ENCODE measurements at places on chromosomes 5 and 9.

GRCh38 chr5:125399885-125400284 lies 653.4 kb upstream of the ZNF608 start:
- DNase-seq: no peak

- DNase-seq: no peak
These were observed 447 bp downstream of the UBLCP1 start for GRCh38 chr5:159263569-159263905.

- DNase-seq: no peak
These were observed 120.0 kb upstream of the CACNA1B start for GRCh38 chr9:137757613-137758029.

GRCh38 chr5:157888814-157889532 lies 30.0 kb upstream of the CLINT1 start:
- DNase-seq: no peak

DNA sequence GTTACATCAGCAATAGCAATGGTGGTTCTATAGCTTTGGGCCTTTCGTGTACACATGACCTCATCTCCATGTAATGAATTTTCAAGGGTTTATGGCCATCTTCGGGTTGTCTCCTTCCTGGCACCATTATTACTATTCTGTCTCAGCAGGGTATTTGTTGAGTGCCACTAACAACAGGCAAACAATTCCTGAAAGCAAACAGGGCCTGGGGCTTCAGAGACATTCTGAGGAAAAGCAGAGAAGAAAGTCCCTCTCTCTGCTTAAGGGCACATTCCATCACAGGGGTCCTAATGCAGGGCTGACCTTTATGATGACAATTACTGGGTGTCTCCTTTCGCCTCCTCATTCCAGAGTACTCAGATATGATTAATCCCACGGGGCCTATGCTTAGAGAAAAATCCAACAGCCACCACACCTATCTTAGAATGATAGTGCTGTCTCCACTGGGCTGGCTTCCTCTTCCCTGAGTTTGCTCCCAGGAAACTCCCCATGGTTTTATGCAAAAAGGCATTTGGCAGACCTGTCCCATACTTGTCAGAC lies 540.2 kb upstream of the ZNF462 start:
- no peak for DNase-seq

DNA sequence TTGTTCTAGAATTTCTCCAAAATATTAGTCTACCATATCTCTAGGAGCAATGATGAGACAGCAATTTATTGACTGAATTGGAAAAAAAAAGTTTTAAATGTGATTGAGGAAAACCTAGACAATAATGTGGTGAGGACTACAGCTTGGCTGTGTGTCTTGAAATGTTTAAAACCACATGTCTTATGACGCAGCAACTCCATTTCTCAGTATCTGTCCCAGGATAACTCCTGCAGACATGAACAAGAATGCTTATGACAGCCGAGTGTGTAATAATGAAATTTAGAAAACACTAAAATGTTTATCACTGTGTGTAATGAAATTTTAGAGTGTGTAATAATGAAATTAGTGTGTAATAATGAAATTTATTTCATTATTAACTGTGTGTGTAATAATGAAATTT lies 254.1 kb upstream of the DAPK1 start:
- DNase-seq: no peak

- DNase-seq: peak; percentile 60
These were observed 57.8 kb downstream of the CXXC5 start for GRCh38 chr5:139705655-139706587.

DNA sequence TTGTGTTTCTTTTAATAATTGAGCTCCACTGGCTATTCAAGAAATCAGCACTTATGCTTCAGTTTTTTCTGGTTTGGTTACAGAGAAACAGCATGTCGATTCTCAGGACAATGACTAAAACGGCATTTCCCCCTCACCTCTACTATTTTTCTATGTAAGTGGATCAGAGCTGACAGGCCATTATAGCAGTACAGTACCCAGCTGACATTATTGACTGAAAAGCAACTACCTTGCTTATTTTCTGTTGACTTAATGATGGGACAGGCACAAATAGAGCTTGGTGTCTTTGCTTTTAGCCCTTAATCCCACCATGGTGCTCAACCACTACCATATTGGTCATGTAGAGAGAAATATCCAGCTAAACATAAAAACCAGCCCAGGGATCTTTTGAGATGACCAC lies 35.4 kb upstream of the CCNG1 start:
- no peak for DNase-seq
